ENCODE measurements at places on chromosomes 12 and 14.

DNA sequence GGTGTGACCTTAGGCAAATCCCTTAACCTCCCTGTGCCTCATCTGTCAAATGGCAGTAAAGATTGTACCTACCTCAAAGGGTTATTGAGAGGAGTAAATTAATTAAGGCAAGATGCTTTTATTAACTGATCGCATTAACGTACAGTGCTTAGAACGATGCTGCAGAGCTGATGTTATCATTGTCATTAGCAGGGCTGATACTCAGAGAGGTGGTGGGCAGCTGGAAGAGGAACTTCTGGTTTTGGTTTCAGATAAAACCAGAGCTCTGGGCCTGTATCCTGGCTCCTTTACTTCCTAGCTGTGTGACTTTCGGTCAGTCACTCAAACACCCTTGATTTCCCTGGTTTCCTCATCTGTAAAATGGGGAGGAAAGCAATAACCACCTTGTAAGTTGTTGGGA, 55.1 kb downstream of the CALM1 start:
- no peak for DNase-seq

DNA sequence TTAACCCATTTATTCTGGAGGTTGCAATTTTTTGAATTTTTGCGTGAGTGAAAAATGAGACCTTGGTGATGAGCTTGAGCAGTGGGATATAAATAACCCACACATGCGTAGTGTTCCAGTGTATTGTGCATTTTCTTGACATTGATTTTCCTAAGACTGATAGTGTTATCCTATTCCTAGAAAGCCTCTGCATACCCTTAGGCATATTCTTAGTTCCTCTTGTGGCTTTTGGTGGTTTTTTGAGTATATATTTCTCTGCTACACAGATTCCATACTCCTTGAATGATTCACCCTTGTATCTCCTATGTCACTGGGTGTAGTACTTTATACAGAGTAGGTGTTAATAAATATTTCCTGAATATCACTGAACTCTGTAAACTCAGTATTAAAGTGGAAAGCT, 363.4 kb upstream of the PDE3A start:
- DNase-seq, result no peak

DNA sequence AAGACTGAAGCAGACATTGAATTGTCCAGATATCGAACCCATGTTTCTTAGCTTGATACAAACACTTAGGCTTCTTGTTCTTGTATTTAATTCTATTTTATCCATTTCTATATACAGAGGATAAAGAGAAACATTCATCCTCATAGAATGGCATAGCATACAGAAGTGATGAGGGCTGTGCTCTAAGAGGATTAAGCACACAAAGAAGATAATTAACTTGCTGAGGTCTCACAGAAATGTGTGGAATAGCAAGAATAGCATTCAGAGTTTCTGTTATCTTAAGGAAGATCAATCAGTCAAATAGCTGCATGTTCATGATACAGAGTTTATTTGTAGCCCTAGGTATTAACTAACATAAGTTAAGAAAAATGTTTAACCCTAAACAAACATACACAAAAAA, 27.3 kb upstream of the STRAP start:
- DNase-seq, result no peak

DNA sequence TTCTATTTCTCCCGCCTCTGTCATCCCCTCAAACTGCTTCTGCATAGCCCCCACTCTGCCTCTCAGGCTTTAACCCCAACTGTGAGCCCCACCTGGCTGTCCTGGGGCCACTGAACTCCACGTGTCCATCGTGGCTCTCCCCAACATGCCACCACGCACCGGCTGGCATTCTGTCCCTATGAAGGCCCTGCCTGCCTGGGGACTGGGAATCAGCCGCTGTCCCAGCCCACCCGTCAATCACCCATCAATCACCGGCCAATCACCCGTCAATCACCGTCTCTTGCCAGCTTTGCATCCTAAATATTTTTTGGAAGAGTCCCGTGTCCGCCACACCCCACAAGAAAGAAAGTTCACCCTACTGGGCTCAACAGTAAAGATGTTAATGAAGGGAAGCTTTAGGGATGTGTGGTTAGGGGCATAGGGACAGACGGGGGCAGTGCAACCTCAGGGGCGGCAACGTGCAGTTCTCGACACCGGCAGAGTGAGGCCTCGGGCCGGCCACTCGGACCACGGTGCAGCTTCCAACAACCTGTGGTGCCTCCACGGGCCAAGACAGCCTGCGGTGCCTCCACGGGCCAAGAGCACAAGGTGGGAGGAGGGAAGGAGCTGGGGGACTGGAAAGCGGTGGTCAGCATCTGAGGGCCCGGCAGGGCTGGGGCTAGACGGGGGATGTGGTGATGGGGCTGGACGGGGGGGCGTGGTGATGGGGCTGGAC, 85.6 kb downstream of the GALNT9 start:
- no peak for DNase-seq

DNA sequence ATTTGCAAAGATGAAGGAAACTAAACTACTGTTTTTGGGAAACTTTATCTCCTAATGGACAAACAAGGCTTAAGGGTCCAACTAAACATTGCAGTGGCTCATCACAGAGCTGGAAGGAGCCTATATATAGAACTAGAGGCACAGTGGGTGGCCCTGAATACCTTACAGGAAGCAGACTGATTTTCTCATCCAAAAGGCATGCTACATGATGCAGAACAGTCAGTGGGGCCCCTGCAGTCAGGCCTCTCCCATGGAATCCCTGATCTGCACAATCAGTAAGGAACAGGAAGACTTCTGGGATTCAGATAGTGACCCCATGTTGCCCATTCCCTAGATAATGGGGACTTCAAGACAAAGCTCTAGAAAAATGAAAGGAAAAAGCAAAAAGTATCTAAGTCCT, 1.9 kb upstream of the LLPH start:
- DNase-seq, result no peak

- DNase-seq, result no peak
Measured at GRCh38 chr14:43540948-43541347, 966.1 kb downstream of the FSCB start.

DNA sequence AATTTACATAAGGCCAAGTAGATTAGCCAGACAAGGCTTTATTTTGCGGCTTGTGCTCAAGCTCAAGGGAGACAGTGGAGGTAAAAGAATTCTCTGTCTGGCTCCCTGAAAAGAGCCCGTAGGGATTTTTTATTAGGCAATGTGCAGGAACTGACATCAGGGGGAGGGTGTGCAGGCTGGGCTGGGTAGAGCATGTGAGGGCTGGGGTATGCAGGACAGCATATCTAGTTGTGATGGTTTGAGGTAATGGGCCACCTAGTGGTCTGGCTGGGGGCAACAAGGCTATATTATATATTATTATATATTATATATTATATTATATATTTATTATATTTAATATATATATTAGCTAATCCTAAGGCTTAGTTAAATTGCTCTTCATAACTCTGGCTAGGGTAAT, 102.1 kb downstream of the TMEM117 start:
- DNase-seq, result no peak

DNA sequence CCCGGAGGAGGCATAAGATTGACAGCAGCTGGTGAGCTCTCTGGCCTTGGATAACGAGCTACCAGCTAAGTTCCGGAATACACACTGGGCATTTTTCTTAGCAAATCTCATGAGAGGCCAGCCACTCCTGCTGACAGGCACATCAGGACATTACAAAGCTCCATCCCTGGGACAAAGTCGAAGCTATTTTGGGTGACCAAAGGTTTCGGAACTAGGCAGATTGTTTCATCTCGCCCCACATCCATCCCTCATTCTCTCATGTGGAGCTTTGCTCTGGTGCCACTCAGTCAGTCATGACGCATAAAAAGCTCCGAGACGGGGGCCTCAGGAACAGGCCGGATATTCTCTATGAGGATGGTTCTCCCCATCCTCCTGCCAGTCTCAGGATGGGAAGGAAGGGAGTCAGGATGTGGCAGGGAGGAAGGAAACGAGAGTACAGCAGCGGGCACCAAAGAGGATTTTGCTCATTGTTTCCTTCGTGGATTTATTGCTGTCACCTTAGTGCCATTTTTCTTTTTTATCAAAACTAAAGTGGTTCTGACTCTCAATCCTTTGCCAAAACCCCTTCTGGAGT, 253.1 kb upstream of the FKBP4 start:
- no peak for DNase-seq
